ENCODE measurements at places on chromosomes 6 and 20.

DNA sequence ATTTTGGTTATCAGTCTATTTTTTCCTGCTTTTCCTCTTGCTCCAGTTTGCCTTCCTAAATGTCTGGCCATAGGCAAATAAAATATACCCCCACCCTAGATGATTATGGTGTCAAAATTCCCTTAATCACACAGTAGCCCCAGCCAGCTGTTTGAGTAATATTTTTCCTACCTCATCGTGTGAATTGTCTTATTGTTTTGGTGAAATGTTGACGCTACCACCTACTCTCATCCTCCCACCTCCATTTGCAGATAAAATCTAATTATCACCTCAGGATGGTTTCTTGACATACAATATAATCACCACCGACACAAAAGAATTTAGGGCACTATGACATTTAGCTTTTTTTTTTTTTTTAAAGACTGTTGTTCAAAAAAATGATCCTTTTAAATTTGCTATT is 44.1 kb upstream of the FUCA2 start:
- DNase-seq = no peak

DNA sequence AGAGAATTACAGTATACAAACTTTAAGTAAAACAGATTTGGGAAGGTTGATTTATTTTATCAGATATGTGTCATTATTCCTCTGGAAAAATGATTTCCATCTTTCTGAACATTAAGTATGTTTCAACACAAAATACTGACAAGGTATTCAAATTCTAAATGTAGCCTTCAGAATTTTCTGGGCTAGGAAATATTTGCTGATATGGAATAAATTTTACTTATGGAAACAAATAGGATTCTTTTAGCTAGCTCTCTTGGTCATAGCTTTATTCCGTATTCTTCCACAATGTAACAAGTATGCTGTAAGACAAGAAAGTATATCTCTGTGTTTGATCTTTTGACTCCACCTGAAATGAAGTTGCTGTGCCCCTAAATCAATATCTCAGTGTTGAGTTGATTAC is 1125.2 kb upstream of the CITED2 start:
- no peak for DNase-seq

DNA sequence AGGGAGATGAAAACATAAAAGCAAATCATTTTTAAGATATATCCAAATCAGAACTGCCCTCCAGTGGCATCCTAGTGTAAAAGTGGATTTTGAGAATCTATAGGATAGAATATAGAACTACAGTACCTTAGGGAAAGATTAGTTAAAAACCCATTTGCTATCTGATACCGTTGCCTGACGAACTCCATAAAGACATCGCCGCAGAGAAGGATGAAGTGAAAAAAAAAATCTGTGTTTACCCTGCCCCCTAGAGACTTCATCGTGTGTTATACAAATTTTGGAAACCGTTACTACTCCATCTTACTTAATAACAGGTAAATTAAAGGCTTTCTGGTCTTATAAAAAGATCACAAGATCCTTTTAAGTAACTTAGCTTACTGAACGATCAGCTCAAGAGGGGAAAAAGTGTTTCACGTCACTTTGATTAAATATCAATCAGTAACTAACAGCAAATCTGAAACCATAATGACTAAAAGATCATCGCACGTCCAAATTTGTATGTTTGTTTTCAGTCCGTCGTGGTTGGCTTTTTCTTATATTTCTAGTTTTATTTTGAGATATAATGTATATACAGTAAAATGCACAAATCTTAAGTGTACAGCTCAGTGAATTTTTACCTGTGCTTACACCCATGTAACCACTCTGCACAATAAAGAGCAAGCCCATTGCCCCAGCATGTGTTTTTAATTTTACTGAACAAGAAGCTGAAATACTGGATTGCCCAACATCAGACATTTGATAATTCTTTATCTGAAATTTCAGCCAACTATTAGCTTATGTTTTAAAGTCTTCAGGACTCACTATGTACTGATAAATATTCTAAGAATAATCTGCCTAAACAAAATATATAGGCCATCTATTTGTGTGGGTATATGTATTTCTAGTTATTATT is 881 bp upstream of the MCM3 start:
- peak; percentile 20 for DNase-seq

- DNase-seq = peak; percentile 60
Measured at GRCh38 chr20:12201289-12201991, 283.7 kb downstream of the BTBD3 start.

DNA sequence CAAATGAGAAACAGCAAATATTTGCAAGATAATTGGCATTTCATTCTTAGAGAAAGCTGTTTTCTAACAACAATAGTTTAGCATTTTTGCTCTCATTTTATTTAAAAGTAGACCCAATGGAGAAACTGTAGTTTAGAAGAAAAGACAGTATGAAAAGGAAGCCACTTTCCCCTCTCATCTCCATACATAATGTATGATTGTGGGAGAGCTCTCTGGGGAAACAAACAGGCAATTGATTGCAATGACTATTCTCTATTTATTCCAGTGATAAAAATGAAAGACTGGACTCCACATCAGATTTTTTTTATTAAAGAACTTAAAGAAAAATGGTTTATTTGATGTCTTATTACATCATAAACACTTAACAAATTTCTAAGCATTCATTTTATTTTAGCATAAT is 116.8 kb upstream of the SASH1 start:
- no peak for DNase-seq

GRCh38 chr6:9540534-9541126 is 874.2 kb downstream of the TFAP2A start:
- DNase-seq = peak; percentile 62

DNA sequence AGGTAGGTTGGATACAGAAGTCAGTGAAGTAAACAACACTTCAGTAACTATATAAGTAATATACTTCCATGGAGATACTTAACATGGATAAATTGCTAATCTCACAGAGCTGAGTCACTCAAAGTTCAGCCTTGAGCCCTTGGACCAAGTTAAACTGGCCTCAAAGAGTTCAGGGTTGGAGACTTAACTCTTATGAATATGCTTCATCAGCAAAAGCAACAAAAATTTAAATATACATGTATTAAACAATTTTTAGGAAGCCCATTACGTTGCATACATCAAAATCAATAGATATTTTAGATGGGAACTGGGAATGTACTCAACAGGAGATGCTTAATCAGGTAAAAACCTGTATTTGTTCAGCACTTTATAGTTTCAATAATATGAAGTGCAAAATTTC is 12.2 kb downstream of the MTCL3 start:
- no peak for DNase-seq

DNA sequence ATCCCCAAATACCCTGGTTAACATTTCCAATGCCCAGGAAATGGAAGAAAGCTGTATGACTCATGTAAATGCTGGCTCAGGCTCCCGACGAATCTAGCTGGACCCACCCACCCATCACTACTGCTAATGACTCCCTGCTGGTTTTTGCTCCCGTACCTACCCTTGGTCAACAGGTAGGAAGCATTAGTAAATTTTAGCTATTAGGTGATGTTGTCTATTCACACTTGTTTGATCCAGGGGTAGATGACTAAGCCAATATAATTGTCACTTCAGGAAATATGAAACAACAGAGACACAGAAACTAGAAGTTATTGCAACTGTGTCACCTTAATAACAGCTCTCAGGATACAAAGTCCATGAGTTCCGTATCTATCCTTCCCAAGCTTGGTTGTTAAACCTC is 94.4 kb upstream of the BEND6 start:
- DNase-seq = peak; percentile 51

GRCh38 chr6:82712389-82712788 is 348.8 kb downstream of the TPBG start:
- no peak for DNase-seq

GRCh38 chr6:5580736-5581581 is 319.6 kb downstream of the FARS2 start:
- no peak for DNase-seq

- DNase-seq = peak; percentile 97
Measured at GRCh38 chr6:4320860-4321259, 185.5 kb upstream of the ECI2 start.

GRCh38 chr6:161462148-161462547 is 188.3 kb upstream of the AGPAT4 start:
- DNase-seq = no peak

- no peak for DNase-seq
Measured at GRCh38 chr6:138032571-138032970, 74.6 kb downstream of the PERP start.

- DNase-seq = no peak
Measured at GRCh38 chr6:53513519-53513966, 31.4 kb downstream of the GCLC start.

DNA sequence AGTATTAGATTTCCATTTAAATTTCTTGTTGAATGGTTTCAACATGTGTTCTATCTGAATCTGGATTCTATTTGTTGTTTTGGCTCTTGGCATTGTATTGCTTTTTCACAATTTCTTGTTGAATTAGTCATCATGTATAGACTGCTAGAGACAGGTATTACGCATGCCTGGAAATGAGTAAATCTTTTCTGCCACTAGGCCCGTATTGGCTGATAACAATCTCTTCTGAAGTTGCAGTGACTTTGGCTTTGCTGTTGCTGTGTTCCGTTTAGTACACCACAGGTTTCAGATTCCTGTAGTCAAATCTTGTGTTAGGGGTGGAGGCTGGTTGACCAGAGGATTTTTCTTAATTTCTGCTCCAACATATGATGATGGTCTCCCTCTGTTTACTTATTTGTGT is 1339.4 kb downstream of the GRIK2 start:
- peak; percentile 54 for DNase-seq

GRCh38 chr6:98946266-98946878 is 1.4 kb downstream of the FBXL4 start:
- no peak for DNase-seq

DNA sequence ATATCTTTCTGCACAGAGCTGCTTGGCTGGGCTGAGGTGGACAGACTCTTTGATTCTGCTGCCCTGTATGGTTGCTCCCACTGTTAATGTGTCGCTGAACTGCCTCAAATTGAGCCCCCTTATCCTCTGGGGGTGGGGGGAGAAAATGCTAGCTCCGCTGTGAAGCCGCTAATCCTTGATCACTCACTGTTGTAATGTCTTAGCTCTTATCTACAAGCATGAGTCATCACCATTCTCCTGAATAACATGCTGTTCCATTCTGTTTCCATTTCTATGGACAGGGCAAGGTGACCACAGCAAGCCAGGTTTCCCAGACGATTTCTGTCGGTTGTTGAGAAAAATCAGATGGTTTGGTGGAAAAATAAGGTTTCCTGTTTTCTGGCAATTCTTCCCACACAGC is 218.4 kb upstream of the GGTLC1 start:
- peak; percentile 1 for DNase-seq

DNA sequence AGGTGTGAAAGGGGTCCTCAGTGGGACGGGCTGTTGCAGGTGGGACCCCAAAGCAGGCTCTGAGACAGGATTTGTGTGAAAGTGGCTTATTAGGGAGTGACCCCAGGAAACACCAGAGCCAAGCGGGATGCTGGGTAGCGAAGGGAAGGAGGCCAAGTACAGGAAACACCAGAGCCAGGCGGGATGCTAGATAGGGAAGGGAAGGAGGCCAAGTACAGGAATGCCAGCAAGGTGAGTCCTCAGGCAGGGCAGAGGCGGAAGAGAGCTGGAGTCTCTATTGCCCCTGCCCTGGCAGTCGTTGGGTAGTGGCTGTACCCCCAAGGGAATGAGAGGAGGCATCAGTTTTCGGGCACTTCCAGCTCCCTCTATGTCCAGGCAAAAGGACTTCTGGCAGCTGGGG is 30.5 kb upstream of the TGM2 start:
- no peak for DNase-seq

GRCh38 chr20:44861531-44862006 is 23.9 kb upstream of the YWHAB start:
- DNase-seq = peak; percentile 23

GRCh38 chr20:380763-381580 is 412 bp downstream of the TRIB3 start:
- peak; percentile 62 for DNase-seq

GRCh38 chr6:27593200-27593818 is 120.4 kb upstream of the ZNF184 start:
- DNase-seq = peak; percentile 21

- no peak for DNase-seq
Measured at GRCh38 chr6:41298785-41299502, 12.5 kb upstream of the TREM1 start.

DNA sequence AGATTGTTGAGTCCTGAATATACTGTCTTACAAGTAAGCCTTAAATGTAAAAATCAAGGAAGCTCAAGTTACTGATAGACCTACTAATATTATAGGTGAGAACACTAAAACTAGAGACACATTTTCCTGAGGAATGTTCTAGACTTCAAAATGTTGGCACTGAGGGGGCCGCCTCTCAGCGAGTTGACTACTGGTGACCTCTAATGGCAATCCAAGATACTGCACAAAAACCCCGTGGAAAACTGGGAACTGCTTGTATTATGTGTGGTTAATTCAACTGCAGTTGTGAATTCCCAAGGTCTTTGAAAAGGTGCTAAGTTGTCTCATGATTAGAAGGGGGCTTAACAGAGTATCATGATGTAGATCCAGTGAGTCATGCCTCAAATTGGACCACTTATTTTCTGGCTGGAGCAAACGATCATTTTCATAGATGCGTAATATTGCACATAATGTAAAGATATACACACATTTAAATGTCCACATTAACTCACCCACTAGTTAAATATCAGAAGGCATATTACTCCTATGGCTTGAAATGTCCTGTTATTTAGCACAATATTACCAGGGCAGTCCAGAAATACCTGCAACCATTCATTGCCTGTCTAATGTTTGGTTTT is 336.2 kb downstream of the FOXA2 start:
- peak; percentile 1 for DNase-seq

DNA sequence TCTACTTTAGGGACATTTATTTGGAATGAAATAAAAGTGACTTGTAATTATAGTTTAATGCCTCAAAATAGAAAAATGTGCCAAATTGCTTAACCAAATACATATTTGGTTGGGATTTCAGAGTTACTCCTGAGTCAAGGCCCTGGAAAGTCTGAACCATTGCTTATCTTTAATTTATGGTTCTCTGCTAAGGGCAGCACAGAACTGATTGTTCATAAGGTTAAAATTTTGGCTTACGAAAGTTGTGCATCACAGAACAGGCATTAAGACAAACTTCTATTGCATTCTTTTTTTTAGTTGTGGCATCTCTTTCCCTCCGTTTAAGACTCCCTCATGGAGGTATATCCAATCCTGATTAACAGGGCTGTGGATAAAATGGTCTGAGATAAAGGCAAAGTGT is 92.2 kb upstream of the TENT5A start:
- peak; percentile 11 for DNase-seq

- peak; percentile 79 for DNase-seq
Measured at GRCh38 chr6:89763550-89763949, 56.0 kb downstream of the MDN1 start.

Data from iris pigment epithelial cell (primary cell).